ENCODE measurements at places on chromosomes 5 and 9.

DNA sequence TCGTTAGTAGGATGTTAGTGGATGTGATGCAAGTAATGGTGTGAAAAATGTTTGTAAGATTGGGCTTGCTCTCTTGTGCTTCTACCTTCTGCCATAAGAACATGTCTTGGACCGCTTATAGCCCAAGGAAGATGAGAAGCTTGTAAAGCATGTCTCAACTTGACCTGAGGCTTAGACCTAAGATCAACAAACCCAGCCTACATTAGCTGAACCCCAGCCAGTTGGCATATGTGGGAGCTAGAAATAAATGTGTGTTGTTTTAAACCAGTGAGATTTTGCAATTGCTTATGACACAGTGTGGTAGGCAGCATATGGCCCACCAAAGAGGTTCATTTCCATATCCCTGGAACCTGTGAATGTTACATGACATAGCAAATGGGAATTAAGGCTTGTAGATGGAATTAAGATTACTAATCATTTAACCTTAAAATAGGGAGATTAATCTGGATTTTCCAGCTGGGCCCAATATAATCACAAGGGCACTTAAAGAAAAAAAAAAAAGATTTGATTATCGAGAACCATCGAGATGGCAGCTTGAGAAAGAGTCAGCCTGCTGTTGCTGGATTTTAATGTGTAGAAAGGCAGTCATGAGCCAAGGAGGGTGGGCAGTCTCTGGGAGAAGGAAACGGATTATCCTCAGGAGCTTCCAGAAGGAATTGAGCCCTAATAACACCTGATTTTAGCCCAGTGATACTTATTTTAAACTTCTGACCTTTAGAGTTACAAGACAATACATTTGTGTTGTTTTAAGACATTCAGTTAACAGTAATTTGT, 27.3 kb upstream of the EDIL3 start:
- DNase-seq = no peak

DNA sequence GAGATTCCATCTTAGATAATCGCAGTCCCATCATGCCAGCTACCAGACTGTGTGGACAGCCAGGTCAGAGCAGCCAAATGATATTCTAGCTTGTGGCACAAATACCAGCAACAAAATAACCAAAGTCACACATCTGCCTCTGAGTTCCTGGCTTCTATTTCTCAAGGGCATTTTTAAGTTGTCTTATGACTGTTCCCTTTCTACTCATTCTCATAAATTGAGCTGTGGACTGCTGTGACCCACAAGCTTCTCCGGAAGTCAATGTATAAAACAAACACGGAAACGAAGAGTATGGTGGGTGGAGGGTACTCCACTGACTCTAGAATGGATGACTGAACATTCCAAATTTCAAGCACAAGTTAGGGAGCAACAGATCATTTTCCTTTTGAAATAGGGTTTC, 43.9 kb downstream of the PDCD1LG2 start:
- DNase-seq = no peak

- DNase-seq = no peak
Measured at GRCh38 chr5:177576169-177576568, 15.8 kb upstream of the TMED9 start.

- no peak for DNase-seq
Measured at GRCh38 chr5:158060212-158060611, 201.3 kb upstream of the CLINT1 start.

GRCh38 chr9:136584401-136584932, 38.6 kb upstream of the NOTCH1 start:
- no peak for DNase-seq

DNA sequence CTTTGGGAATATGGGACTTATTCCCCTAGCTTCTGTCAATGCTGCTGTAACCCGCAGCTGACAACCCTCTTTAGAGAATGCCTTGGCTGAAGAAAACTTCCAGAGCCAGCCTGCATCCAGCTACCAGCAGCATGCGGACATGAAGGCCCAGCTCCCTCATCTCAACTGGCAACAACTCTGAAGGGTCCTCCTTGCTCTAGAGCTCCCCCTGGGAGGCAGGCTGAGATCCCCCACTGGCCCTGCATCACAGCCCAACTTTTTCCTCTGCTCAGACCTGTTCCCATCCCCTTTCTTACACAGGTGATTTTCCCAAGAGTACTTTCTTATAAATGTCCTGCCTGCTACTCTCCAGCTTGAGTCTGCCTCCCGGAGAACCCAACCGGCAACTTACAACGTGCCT, 18.7 kb upstream of the WNT8A start:
- DNase-seq = no peak

- DNase-seq = no peak
Measured at GRCh38 chr5:94692581-94692980, 74.1 kb downstream of the SLF1 start.

DNA sequence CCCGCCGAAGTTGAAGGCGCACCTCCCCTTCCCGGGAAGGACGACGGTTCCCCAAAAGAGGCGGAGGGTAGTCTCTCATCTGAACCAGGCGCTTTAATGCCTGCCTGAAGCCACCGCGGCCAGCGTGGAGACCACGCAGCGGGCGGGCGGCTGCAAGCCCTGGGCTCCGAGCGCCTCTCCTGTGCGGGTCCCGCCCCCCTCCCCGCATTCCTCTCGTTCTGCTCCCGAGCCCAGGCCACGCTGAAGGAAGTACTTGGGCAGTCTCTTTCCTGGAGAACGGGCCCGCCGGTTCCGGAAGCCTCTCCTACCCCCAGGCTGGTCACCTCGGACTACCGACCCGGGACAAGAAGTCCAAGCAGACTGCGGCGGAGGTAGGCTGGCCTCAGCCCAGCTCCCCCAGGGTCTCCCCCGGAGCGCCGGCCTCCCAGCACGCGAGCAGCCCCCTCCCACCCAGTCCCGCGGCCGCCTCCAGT, 571 bp downstream of the PPIC start:
- DNase-seq = no peak

Data from activated gamma-delta T cell treated with anti-CD3 and anti-CD28 coated beads, Interleukin-2, amount 50 U/mL, for 16 hours (primary cell).